Left lung (tissue), 14 donors: ENCODE measurements at places on chromosomes 13 and 19. TPM values are rescaled to one million over a fixed set of nuclear protein-coding genes. Genes with fewer than 3 reads are reported as not detected.

DNA sequence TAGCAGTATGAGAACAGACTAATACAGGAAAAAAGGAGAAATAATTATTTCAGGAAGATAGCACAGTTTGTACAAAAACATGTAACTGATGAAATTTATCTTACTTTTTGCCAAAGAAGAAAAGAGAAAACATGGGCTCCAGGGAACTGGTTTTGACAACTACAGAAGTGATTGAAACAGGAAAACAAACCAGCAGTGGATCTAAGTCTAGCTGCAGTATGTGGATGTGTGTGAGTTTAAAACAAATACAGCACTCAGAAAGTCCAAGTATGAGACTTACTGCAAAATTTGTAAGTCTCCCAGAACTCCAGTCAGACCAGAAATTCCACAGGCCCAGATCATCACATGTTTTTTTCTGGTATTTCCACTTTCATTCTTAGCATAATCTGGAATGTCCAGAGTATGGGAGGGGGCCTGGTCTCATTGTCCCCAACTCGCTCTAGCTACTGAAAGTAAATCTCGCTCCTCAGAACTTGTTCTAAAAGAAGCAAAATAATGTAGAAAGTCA lies 259.5 kb downstream of the NHLRC3 start:
- DNase-seq: no peak

DNA sequence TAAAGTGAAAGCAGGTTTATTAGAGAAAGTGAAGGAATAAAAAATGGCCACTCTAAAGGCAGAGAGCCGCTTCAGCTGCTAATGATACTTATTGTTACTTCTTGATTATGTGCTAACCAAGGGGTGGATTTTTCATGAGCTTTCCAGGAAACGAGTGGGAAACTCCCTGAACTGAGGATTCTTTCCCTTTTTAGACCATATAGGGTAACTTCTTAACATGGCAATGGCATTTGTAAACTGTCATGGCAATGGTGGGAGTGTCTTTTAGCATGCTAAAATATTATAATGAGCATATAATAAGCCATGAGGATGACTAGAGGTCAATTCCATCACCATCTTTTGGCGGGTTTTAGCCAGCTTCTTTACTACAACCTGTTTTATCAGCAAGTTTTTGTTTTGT lies 890.0 kb downstream of the UQCRFS1 start:
- DNase-seq: no peak

- no peak for DNase-seq
These were observed 287.2 kb downstream of the FOXO1 start for GRCh38 chr13:40379196-40379595.

- DNase-seq: no peak
These were observed 520 bp downstream of the LGALS4 start for GRCh38 chr19:38812009-38812840.

Gene POSTN
- polyA plus RNA-seq: 646 TPM

DNA sequence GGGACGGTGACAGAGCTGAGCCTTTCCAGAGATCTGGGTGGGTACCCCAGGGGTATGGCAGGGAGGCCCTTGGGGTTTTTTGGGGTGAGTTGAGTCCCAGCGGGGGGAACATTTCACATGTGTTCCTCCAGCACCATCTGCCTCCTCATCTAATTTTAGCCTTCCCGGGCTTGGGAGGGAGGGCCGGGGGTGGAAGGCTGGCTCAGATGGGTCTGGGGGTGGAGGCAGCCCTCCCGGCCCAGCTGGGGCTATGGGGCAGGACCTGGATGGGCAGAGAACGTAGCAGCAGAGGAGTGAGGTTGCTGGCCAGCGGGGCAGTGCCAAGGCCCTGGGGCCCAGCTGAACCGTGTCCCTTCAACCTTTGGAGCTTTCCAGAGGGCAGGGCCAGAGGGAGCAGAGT lies 23.5 kb downstream of the ADGRL1 start:
- no peak for DNase-seq

DNA sequence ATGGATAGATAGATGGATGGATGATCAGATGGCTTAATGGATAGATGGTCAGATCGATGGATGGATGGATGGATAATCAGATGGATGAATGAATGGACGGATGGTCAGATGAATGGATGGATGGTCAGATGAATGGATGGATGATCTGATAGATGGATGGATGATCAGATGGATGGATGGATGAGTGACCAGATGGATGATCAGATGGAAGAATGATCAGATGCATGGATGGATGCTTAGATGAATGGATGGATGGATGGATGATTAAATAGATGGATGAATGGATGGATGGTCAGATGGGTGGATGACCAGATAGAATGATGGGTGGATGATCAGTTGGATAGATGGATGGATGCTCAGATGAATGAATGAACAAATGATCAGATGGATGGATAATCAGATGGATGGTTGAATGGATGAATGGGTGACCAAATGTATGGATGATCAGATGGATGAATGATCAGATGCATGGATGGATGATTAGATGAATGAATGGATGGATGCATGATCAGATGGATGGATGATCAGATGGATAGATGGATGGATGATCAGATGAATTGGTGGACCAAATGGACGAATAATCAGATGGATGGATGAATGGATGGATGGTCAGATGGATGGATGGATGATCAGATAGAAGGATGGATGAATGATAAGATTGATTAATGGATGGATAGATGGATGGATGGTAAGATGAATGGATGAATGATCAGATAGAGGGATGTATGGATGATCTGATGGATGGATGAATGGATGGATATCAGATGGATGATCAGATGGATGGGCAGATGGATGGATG lies 205.1 kb downstream of the TEX29 start:
- DNase-seq: no peak

Gene CYP4F8
- polyA plus RNA-seq: not detected

Gene RDH8
- not detected for polyA plus RNA-seq

Gene STARD13
- 24.9 TPM for polyA plus RNA-seq

Gene ZNF554
- 8.1 TPM for polyA plus RNA-seq

DNA sequence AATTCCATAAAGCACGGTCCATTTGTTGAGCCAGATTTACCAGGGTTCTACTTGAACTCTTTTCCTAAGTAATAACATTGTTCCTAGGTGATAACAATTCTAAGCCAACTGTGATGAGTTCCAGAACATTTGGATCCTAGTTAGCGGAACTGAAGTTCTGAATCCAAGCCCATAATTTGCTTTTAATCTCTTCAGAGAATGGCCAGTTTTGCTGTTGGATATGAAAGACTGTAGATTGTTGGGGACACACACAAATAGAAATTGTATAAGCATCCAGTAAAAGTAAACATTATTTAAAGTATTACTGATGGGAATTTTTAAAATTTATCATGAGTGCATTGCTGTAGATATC lies 27.3 kb upstream of the STARD13 start:
- no peak for DNase-seq

Gene DNAAF3
- 1.9 TPM for polyA plus RNA-seq

- DNase-seq: no peak
These were observed 35.2 kb upstream of the CXCL17 start for GRCh38 chr19:42477933-42478332.

GRCh38 chr13:110965755-110966134 lies 50.9 kb upstream of the ANKRD10 start:
- DNase-seq: no peak

Gene LRRC8E
- 5.7 TPM for polyA plus RNA-seq

GRCh38 chr13:49417161-49417560 lies 26.7 kb downstream of the CAB39L start:
- no peak for DNase-seq

DNA sequence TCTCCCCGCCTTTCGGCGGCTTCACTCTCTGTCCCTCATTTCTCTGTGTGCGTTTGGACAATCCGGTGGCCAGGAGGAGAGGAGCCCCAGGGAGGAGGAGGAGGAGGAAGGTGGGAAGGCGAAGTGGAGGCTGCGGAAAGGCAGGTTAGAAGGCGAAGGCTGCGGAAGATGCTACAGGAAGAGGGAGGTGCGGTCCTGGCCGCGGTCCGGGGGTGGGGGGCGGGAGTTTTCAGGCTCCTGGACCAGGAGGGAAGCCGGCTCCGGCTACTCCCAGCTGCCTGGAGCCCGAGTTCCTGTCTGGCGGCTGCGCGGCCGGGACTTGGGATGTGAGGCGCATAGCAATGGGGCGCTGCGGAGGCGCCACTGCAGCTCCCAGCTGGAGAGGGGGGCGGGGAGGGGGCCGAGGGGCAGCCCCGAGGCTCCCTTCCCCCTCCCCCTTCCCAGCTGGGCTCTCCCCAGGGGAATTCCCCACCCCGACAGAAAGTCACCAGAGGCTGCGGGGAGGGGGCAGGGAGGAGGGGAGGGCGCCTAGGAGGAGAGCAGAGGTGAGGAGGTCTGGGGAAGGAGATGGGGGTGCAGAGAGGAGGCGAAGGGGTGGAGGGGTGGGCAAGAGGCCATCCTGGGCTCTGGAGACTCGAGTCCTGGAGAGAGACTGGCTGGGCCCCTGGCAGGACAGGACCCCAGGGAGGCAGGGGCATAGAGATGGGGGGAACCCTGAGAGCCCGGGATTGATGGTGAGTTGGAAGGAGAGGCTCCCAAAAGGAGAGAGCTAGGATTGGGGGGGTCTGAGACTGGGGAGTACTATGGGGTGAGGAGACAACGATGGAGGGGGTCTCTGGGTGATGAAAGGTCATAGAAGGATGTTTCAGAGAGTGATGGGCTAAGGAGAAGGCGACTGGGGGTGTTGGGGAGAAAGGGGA lies 2.0 kb downstream of the LRRC4B start:
- peak; percentile 59 for DNase-seq

DNA sequence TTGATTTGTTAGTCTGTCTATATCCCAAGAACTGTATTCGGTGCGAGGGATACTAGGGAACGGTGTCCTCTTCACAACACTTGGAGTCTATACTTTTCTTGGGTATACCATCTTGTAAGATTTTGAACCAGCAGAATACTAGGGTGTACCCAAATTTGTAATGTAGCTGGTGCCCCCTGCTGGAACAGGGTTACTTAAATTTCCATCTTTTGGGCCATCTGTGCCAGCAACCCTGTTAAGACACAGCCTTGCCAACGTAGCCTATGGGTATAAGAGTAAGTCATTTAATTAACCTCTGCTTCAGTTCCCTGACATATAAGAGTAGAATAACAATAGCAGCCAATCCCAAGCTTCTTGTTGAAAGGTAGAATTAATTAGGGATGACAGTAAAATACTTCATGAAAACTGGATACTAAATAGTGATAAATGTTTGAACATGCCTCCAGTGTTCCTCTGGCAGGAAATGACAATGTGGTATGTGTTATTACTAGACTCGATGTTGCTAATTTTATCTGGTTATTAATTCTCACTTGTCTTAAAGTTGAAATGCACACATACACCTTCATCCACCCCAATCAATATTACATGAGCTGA lies 607.6 kb downstream of the FGF9 start:
- DNase-seq: peak; percentile 35

- DNase-seq: peak; percentile 84
These were observed 1.6 kb downstream of the PKN1 start for GRCh38 chr19:14434543-14435319.

GRCh38 chr19:55368701-55369563 lies 1.3 kb downstream of the IL11 start:
- DNase-seq: no peak

DNA sequence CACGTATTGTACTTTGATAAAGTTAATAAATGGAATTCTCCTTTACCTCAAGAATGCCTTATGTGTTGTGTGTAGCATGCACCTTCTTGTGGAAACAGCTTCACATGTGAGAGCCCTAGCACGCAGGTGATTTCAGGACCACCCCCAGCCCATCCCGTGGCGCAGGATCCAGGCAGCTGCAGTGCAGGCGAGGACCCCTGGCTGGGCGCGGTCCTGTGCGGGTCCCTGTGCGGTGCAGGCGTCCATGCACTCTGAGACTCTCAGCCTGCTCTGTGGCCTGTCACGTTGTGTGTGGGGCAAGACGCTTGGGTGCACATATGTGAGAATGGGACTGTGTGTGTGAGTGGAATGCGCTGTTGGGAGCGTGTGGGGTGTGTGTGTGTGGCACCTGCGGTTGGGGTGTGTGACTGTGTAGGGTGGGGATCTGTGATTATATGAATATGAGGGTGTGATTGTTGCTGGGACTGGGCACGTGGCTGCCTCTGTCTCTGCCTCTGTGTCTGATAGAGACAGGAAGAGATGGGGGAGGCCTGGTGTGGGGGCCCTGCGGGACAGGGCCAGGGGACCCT lies 30.8 kb downstream of the WTIP start:
- DNase-seq: no peak

- no peak for DNase-seq
These were observed 80.2 kb downstream of the TEX26 start for GRCh38 chr13:31012655-31013024.

DNA sequence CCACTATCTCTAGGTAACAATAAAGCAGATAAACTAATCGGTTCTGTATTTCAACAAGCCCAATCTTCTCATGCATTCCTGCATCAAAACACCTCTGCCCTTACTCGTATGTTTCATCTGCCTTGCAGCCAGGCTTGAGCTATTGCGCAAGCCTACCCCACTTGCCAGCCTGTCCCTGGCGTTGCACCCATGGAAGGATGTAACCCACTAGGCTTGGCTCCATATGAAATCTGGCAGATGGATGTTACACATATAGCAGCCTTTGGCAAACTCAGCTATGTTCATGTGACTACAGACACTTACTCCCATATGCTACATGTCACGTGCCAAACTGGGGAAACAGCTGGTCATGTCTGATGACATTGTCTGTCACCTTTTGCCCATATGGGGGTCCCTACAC lies 11.9 kb upstream of the ZNF549 start:
- DNase-seq: no peak

Gene PRR19
- 1.5 TPM for polyA plus RNA-seq
